ENCODE measurements at places on chromosomes 1 and 21. TPM values are rescaled to one million over a fixed set of nuclear protein-coding genes. Genes with fewer than 3 reads are reported as not detected.
A peak's percentile ranks its signal among the peaks of the same experiment; 100 is the strongest.

Gene BEST4
- total RNA-seq: 0.15 TPM

Gene CRP
- total RNA-seq: not detected

DNA sequence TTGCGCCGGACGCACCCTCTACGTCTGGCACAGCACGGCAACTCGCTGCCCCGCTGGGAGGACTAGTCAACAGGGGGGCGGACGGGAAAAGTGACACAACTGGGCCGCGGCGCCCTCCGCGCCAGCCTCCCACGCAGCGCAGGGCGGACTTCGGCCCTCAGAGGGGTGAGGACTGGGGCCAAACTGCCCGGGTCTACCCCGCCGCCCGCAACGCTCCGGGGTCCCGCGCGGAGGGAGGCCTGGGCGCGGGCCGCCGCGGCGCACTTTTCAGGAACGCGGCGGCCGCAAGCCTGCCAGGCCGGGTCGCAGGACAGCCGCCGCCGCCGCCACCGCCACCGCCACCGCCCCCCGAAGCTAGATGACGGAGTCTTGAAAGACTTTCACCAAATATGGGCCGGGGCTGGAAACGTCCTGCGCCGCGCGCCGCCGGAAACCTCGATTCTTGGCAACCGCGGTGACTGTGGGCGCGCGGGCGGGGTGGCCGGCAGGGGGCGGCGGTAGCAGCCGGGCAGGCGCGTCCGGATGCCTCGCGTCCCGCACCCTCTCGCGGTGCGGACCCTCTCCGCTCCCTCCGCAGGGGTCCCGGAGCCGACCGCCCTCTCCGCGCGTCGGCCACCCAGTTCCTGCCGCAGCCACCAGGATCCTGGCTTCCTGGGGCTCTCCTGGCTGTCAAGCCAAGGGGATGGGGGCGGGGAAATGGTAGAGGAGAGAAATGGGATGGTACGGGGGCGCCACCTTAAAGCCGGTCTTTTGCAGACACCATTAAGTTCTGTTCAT lies 3.7 kb upstream of the CCN1 start:
- H3K4me1 ChIP-seq: peaks cover 3% of the 10 kb centered on the region
- H3K36me3 ChIP-seq: no peaks in the 10 kb centered on the region
- H3K4me3 ChIP-seq: peak overlapping the region; percentile 65
- H3K27me3 ChIP-seq: no peaks in the 10 kb centered on the region
- peak overlapping the region; percentile 100 for H3K27ac ChIP-seq

GRCh38 chr1:25757846-25758185 lies 42.2 kb upstream of the SELENON start:
- H3K27ac ChIP-seq: no peak overlapping the region
- no peaks in the 10 kb centered on the region for H3K27me3 ChIP-seq
- ATAC-seq: no peak

- H3K4me3 ChIP-seq: no peak overlapping the region
- ATAC-seq: no peak
- peaks cover 12% of the 10 kb centered on the region for H3K4me1 ChIP-seq
- H3K27me3 ChIP-seq: peaks cover 51% of the 10 kb centered on the region
Measured at GRCh38 chr1:23904748-23905357, 8.3 kb downstream of the CNR2 start.
